ENCODE measurements at places on chromosomes 4 and X.

DNA sequence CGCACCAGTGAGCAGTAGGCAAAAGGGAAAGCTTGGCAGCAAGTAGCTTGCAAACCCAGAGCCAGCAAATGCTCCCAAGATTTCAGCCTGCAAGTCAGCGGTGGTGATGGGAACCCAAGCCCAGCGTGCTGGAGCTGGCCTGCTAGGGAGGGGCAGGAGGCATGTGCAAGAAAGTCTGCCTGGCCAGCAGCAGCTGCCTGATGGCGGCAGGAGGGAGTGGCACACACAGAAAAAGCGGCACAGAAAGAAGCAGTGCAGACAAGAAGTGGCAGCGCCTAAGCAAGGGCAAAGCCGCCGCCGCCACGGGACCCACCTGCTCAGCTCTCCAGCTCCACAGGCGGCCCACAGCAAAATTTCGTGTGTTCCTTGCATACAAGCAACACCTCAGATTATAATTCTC lies 1206.5 kb upstream of the PABPC4L start:
- no peak for DNase-seq

GRCh38 chr4:73896416-73896815 lies 27.2 kb downstream of the CXCL1 start:
- DNase-seq, result no peak

DNA sequence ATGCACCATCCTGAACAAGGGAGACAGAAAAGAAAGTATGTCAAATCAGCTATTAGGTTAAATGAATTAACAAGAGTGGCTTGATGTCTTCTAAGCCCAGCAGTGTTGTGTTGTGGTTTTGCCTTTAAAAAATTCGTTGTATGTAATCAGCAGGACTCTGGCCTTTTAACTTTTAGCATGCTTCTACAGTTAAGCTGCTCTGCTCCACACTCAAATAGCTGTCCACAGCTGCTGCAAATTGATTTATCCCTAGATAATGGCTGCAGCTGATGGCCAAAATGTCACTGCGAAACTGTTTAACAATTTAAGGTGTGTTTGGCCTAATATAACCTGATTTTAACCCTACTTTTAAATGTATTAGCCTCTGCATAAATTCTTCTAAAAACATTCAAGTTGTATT lies 85.8 kb downstream of the CXXC4 start:
- no peak for DNase-seq

DNA sequence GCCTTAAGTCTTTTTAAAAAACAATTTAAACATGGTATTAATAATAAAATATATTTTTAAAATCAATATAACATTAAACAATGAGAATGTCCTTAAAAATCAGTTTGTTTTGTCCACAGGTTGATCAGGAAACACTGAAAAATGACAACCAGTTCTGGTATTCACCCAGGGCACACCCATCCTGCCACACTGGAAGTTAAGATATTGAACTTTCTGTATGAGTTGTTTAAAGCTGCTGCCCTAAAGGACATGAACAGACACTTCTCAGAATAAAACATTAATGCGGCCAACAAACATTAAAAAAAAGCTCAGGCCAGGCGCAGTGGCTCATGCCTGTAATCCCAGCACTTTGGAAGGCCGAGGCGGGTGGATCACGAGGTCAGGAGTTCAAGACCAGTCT lies 15.0 kb upstream of the HOPX start:
- no peak for DNase-seq

DNA sequence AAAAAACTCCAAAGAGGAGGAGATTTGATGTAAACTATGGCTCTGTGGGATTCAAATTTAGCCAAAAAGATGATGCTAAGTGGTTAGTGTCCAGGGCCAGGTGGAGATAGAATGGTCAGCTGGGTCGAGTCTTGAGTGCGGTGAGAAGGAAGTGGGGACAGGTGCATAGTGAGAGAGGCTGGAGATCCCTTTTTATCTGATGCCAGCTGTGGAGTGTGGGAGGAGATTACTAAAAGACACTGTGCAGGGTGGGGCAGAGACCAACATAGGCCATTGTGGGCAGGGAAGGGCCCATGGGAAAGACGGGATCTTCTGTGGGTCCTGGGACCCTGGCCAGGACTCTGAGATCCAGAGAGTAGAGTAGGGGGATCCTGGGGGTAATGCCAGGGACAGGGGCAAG lies 34.6 kb upstream of the LEF1 start:
- DNase-seq, result no peak

- no peak for DNase-seq
These were observed 558.9 kb downstream of the SPOCK3 start for GRCh38 chr4:166675411-166675810.

- DNase-seq, result no peak
These were observed 52.1 kb downstream of the PDGFRA start for GRCh38 chr4:54281054-54281766.

DNA sequence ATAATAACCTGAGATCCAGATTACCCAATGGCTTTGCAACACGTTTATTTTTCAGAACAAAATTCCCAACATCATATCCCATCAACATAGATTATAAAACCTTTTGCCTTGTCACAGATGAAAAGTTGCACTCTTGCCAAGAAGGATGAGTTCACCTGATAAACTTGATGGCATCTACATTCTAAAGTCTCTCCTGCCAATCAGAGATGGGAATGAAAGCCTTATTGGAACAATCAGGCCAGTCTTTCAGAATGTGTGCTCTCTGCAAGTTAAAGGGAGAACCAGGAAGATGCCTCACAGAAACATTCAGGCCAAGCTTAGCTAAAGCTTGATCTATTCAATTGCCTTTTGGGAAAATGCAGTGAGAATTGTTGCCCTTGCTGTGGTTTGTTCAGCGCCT lies 1.3 kb downstream of the LPAR4 start:
- DNase-seq, result no peak
